ENCODE measurements at places on chromosomes 16 and 17. TPM values are rescaled to one million over a fixed set of nuclear protein-coding genes. Genes with fewer than 3 reads are reported as not detected.

DNA sequence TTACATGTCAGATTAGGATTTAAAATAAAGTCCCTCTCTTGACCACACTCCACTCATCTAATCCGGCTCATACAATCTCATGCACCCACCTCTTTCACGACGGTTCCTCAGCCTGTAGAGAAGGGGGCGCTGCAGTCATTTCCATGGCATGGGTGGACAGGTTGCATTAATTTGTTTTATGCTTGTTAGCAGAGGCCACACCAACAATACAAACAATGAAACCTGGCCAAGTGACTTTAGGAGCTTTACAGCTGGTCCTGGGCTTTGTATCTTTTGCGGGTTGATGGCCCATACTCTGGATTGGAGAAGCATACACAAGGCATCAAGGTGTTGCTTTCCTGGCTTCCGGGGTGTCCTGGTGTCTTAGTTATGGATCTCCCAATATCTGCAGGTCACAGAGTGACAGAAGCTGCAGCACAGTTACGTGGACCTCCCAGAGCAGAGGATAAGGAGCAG, 9.7 kb upstream of the SNF8 start:
- DNase-seq = peak; percentile 73

DNA sequence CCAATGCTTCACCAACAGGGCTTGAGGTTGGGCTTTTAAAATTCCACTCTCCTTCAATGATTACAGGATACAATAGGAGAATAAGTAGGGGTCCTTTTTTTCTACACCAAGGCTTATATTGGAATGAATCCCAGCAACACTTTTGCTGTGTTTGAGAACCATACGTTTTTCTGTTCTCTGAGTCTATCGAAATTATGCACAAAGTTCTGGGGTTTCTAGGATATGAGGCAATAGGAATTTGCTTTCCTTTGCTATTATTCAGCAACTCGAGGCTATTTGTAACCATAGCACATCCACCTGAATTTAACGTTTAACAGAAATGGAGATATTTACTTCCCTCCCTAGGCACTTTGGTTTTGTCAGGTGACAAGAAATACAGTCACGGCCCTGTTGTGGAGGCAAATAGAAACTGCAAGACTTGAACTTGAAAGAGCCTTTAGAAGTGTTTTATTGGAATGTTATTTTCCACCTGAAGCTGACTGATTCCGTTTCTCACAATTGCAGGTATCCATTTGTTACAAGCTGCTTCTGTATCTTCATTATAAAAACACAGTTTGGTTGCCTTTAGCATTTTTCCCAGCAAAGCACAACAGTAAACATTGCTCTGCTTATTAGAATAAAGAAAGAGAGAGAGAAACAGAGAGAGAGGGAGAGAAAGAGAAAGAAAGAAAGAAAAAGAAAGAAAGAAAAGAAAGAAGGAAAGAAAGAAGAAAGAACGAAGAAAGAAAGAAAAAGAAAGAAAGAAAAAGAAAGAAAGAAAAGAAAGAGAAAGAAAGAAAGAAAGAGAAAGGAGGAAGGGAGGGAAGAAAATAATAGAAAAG, 109.6 kb downstream of the HS3ST3A1 start:
- no peak for DNase-seq

DNA sequence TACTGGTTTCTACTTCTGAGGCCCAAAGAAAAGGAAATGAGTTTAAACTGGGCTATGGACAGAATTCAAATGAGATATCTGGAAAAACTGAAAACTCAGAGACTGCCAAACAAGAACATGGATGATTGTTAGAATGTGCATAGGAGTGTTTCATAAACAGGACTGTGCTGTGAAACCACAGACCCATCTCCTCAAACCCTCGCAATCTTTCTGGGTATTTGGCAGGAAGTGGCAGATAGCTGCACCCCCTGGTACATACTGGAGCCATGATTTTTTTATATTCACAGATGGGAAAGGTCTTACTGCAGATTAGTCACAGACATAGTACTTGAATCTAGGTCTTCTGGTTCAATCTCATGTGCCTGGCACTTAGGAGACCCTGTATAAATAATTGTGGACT, 145.0 kb downstream of the CCDC182 start:
- no peak for DNase-seq

DNA sequence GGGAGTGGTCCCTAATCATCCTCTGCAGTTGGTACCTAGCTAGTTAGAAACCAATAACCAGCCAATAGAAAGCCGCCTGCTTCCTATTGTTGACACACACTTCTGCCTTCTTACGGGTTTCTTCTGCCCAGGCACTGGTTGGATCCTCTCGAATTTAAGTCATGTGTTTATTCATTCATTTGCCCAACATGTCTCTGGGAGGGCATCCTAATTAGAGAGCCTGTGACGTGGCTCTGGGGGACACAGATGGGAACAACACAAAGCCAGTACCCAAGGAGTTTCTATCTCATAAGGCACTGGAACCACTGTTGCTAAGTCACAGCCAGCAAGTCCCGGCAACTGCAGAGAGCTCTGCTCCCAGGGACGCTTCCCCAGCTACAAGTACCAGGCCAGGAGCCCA, 300.7 kb upstream of the TNRC6C start:
- no peak for DNase-seq

DNA sequence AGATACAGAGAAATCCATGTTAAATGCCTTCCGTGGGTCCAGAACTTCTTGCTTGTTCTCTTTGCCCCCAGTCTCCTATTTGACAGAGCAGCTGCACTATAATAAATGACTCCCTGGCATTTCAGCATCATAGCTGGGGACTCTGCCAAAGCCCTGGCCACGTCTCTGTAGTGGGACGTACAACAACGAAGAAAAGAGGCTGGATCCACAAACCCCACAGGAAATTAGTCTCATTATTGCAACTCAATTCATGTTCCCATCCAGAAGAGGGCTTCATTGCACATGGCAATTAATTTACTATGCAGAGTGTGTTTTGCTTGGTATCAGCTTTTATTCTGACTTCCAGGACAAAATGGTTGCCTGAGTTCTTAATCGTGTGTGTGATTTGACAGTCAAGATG, 121.3 kb downstream of the CDH13 start:
- no peak for DNase-seq

- peak; percentile 63 for DNase-seq
Measured at GRCh38 chr17:52027081-52027480, 131.4 kb downstream of the CA10 start.

- DNase-seq = no peak
Measured at GRCh38 chr16:20905576-20905975, 5.0 kb downstream of the LYRM1 start.

- no peak for DNase-seq
Measured at GRCh38 chr17:47223007-47223406, 13.9 kb downstream of the MYL4 start.

- peak; percentile 81 for DNase-seq
Measured at GRCh38 chr17:1629504-1630310, 1.1 kb upstream of the SLC43A2 start.

DNA sequence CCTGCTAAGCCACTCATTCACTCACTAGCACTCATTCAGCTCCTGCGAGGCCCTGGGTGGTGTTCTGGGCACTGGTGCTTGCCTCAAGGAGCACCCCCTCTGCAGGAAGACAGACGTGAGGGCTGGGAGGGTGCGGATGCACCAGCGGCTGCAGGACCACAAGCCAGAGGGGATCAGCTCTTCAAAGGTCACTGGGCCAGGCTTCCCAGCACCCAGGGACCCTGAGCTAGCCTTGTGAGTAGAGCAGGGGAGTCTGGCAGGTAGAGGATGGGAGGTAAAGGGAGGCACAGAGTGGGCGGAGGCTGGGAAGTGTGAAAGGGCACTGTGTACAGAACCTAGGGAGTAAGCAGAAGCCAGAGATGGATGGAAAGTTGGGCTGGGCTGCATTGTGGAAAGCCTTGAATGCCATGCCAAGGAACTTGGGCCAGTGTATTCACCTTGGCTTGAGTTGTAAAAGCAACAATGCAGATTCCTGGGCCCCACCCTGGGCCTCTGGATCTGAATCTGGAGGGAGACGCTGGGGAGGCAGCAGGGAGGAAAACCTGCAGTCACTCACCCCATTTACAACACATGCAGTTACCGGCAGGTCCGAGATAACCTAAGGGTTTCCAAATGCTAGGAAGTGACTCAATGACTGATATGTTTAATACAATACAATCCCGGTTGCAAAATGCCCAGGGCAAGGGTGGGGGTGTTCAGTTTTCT, 1.7 kb downstream of the IL4R start:
- DNase-seq = peak; percentile 77

DNA sequence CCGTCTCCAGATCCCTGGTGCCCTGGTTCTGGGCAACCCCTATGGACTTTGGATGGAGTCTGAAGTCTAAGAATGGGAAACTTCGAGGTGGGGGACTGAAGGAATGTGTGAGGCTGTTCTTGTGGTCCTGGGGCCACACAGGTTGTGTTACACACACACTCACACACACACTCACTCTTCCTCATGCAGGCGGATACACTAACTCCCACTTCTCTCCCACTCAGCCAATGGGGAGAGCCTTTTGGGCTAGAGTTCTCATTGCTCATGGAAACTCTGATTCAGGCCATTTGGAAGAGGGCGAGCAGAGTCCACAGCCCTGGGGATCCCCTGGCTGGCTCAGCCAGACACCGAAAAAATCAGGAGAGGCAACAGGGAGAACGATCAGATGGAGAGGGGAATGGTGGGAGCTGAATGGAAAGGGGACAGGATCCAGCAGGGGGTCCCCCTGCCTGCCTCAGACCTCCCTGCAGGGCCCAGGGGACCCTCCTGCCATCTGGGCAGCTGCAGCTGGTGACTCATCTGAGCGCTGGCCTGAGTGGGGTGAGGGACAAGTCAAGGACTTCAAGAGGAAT, 9.1 kb downstream of the IGFBP4 start:
- peak; percentile 67 for DNase-seq

GRCh38 chr16:73289232-73289631, 241.3 kb upstream of the ZFHX3 start:
- DNase-seq = no peak

- DNase-seq = no peak
Measured at GRCh38 chr17:33127706-33128105, 136.1 kb downstream of the SPACA3 start.

GRCh38 chr17:10771148-10771547, 32.8 kb downstream of the TMEM238L start:
- no peak for DNase-seq

DNA sequence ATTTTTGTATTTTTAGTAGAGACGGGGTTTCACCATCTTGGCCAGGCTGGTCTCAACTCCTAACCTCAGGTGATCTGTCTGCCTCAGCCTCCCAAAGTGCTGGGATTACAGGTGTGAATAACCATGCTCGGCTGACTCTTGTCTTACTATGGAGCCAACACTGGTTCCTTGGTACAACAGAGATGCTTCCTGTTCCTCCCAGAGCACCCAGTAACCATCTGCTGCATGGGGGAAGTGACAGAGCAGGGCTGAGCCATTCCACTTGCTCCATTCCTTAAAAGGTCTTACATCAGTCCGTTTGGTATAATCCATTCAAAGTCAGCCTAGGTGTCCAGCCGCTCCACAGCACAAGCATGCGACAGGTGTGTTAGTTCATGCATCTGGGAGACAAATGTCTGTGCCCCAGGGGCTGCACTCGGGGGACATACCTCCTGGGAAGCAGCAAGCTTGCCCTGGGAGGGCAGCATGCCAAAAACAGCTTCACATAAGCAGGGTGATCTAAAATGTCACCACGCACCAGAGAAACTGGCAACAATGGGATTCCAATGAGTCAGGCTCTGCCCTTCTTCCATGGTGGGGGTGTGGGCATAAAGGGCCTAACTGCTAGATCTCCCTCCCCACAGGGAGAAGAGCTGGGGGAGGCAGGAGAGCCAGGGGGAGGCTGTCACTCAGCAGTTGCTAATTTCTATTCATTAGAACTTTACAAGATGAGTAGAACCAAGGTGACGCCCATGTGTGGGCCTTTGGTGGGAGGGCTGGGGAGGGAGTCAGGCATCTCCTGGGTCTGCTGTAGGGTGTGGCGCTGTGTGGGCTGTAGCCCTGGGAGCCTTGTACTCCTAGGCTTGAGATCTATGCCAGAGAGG, 35.5 kb downstream of the PIPOX start:
- DNase-seq = no peak

- DNase-seq = no peak
Measured at GRCh38 chr17:48393283-48393682, 36.7 kb downstream of the SKAP1 start.

DNA sequence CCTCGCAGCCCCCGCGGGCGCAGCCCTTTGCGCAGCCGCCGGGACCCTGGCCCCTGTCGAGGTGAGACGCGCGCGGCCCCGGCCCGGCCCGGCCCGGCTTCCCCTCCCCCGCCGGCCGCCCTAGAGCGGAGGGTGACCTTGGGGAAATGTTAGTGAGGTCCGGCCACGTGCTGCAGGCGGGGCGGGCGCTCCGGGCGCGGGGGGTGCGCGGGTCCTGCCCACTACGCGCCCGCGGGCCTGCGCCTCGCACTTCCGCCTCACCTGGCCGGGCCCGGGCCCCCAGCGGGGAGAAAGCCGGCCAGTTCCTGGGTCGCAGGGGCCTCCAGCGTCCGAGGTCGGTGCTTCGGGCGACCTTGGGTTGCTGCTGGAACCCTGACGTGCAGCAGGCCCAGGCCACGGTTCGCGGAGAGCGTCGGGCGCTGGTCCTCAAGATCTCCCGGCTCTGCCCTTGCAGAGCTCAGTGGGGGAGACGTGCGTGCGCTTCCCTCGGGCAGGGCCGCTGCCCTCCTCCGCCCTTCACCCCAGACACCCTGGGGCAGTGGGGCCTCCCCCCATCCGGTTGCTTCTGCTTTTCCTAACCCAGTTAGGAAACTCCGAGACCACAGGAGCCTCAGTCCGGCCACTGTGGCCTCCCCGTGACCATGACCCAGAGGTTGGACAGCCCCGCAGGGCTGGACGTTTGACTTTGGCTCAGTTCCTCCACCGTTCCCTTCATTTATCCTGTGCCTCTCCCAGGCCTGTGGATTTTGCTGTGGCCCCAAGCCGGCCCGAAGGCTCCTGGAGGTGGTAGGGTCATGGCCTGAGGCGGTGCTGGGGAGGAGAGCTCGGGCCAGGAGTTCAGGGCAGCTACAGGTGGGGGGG, 791 bp downstream of the MCRIP2 start:
- DNase-seq = peak; percentile 69

GRCh38 chr16:48432136-48432535, 46.9 kb upstream of the SIAH1 start:
- DNase-seq = no peak

DNA sequence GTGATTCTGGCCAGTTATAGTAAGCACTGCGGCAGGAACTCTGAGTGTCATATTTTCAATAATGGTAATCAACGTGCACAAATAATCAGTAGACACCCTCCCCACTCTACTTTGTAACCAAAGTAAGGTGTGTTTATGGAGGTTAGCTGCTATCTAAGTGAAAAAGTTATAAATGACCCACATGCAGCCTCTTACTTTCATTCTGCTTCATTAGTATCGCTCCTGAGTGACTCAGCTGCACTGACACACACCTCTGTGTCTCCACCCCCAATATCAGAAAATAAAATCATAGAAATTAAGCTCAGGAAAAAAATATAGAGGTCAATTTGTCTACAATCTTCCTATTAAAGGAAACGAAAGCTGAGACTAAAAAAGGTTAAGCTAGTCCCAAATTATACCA, 64.1 kb upstream of the TRAP1 start:
- DNase-seq = no peak

Gene CBFA2T3
- not detected for total RNA-seq

Gene TM4SF5
- total RNA-seq = 0.56 TPM

Gene PLK1
- total RNA-seq = 122 TPM

Gene RAB26
- 12.3 TPM for total RNA-seq

Gene GPR179
- 0.45 TPM for total RNA-seq

Gene CCL18
- not detected for total RNA-seq
